Stimulated activated CD4-positive, alpha-beta T cell treated with anti-CD3 and anti-CD28 coated beads, Interleukin-1b, Interleukin-23, amount 100 ng/mL, for 1 hour (primary cell): ENCODE measurements at places on chromosomes 7 and 10.

DNA sequence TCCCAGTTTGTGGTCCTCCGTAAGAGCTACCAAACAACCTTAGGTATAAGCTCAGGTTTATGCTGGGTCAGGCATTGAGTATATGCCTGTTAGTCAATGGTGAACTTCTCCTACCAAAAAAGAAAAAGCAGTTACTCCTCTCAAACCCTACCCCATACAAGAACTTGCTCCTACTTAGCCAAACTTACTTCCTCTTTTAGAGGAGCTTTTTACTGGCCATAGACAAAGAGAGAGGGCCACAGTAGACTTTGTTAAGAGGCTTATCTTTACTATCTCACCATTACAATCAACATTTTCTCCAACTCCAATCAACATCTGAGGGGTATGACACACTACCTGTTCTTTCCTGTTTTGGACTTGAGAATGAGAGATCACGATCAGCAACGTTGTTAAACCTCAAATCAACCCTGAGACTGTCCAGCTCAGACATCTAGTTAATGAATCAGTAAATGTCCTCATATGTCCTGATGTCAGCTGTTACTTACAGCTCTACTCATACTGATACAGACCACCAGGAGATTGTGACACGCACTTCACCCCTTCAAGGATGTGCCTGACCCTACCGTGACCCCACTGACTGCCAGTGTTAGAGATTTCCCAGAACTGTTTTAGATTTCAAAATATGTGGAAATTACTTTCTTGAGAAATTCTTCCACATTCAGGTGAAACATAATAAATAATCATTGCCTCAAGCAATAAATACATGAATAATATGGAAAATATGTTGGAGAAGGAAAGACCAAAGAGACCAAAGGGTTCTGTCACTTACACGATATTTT lies 18.4 kb upstream of the CCDC71L start:
- no peak for DNase-seq

DNA sequence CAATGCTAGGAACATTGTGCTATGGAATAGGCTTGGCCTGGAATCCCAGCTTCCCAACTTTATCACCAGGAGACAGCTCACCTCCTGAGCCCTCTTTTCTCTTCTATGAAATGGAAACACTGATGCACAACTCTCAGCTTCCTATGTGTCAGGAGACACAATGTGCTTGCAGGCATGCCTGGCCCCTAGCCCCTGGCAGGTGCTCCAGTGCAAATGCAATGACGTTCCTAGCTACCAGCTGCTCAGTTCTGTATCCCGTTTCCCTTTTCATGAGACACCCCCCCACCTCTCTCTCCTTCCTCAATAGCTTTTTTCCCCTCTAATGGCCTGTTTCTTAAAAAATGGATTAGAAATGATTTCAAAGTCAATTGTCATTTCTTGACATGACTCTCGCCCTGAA lies 30.7 kb downstream of the HABP2 start:
- no peak for DNase-seq

GRCh38 chr7:23000597-23001360 lies 13.2 kb downstream of the HYCC1 start:
- no peak for DNase-seq

DNA sequence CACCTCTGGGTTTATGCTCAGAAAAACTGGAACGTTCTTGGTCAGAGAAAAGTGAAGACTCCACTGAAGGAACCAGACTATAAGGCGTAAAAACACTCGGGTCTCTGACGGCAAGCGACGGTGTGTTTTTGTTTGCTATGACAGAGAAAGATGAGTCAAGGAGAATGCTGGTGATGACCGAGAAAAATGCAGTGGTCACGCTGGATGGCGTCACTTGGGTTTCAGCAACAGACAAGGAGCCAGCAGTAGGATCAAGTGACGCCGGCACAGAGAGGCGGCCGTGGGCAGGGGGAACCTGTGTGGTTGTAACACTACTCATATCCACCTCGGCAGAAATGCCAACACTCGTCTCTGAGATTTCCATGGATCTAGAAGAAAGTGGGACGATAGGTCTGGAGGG lies 63.4 kb downstream of the KIAA1549 start:
- no peak for DNase-seq

- DNase-seq: no peak
Observed at GRCh38 chr10:52696232-52696631, 76.4 kb downstream of the MBL2 start.

GRCh38 chr7:45033931-45034290 lies 33.9 kb downstream of the CCM2 start:
- no peak for DNase-seq

DNA sequence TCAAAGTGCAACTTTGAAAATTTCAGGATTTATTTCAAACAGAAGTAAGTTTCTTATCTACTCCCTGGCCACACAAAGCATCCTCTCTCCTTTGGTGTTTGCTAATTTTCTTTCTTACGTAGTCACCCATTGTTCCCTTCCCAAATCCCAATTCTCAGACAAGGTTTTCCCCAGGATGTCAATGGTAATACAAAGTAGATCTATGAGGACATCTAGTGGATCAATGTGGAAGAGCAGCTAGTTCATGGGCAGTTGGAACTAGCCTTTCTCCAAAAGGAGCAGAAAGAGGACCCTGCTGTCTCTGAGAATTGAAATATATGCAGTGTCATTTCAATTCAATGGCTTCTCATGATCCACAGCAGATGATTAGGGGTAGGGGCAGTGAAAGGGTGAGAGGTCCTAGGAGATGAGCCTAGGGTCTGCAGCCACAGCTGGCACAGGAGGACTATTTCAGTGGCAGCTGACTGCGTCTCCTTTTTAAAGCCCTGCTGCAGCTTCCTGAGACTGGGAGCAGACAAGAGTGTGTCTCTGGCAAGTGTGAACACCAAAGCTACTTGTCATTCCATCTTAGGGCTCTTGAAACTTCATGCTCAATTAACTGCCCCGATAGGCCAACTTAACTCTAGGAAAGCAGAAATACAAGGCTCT lies 632.6 kb downstream of the KCNMA1 start:
- no peak for DNase-seq

DNA sequence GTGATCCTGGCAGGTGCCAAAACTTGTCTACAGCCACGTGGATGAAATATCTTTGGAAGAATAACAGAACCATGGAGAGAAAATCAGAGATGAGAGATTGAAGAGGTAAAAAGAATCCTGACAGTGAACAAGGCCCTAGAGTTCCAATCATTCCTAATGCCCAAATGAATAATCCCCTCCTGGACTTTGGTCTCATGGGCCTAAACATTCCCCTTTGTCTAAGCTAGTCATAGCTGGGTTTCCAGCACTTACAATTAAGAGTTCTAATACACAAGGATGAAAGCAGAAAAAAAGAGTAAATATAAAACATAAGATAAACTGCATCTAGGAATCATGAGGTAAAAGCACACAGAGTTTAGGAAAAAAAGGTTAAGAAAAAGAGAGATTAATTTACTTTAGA lies 40.2 kb downstream of the ARHGAP12 start:
- no peak for DNase-seq

- DNase-seq: no peak
Observed at GRCh38 chr7:87152897-87153641, 816 bp downstream of the DMTF1 start.

DNA sequence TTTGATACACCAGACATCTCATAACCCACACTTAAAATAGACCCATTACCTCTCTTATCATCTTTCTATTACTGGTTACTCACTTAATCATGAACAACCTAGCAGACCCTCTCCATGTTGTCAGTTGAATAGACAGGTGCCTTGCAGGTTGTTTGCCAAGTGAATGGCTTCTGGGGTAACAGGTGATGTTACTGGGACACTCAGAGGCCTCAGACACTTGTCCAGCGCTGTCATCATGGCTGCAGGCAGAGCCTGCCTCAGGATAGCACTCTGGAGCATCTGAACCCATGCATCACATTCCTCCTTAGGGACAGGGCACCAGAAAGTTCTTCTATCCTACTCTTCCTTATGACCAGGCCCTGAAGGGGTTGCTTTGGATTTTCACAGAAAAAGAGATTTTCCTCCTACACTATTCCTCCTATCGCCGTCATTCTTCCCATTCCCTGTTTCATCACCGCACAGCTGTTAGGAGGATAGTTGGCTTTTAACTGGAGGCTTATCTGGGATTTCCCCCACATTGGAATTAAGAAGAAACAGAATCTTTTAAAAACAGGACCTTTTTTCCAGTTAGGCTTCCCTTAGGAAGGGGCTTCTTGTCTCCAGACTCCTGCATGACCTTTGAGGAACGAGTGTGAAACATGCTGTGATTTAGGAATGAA lies 182.1 kb downstream of the VTI1A start:
- no peak for DNase-seq

GRCh38 chr7:129859183-129859582 lies 93.6 kb downstream of the UBE2H start:
- no peak for DNase-seq

DNA sequence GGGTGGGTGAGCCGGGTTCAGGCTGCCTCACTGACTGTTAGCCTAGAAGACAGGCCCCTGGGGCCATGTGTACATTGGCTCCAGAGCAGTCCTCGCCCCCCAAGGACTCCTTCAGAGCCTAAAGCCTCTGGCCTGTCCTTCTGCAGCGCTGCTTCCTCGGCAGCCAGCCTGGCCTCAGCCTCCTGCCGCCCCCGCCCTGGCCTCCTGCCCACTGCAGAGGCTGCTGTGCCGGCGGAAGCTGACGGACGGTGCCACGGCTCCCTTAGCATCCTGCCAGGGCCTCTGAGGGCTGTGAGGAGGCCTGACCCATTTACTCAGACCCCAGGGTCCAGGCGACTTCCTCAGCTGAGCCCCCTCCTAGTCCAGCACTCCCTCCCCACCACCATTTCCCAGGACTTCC lies 4.9 kb downstream of the SRRM3 start:
- no peak for DNase-seq

DNA sequence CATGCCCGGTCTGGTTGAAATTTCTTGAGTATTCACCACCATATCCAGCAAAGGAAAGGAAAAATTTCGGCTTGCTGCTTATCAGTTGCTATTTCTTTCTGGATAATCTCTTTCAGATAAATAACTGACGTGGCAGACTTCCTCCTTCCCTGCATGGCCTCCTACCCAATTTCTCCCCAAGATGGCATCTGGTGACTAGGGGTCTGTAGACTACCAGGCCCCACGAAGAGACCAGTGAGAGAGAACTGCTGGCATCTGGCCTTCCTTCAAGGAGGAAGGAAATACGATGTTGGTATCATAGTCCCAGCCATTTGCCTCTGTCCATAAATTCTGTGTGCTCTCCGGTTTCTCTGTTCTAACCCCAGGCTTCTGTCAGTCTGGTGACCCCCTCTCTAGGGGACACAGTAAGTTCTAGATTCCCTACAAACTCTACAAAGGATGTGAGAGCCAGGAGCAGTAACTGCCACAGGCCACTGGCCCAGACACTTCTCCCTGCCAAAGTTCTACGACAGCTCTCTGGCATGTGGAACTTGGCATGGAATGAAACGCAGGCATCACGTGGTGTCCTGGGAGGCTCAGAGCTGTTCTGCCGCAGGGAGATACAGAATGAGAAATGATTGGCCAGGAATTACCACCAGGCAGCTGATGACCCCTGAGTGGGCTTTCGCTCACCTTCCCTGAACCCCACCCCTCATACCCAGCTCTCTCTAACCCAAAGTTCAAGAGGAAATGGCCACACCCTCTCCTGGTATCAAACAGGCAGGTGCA lies 30.0 kb upstream of the MSRB2 start:
- DNase-seq: no peak

DNA sequence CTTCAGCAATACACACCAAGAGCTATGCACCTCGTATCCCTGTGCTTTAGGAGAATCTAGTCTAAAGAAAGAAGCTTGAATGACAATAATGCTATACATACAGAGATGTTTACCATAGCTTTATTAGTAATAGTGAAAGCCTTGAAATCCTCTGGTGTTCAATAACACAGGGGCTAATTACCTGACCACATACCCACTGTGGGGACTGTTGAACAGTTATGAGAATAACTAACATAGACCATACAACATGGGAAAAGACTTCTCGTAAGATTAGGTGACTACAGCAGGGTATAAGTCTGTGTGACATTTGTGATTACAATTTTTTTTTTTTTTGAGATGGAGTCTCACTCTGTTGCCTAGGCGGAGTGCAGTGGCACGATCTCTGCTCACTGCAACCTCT lies 111.0 kb downstream of the SORBS1 start:
- DNase-seq: no peak

DNA sequence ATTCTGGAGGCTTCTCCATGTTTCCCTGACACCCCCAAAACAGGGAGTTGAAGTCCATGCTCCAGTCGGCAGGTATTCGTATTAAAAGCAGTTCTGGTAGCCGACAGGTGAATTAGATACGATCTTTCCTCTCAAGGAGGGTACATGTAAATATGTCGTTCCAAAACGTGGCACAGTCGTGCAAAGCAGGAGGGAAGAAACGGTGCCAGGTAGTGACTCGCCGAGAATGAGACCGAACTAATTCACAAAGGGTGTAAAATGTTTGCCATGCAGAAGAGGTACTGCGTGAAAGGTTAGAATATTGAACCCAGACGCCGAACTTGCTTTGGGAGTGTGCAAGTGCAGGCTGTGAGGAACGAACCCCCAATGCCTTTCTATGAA lies 483 bp downstream of the EDRF1 start:
- no peak for DNase-seq

DNA sequence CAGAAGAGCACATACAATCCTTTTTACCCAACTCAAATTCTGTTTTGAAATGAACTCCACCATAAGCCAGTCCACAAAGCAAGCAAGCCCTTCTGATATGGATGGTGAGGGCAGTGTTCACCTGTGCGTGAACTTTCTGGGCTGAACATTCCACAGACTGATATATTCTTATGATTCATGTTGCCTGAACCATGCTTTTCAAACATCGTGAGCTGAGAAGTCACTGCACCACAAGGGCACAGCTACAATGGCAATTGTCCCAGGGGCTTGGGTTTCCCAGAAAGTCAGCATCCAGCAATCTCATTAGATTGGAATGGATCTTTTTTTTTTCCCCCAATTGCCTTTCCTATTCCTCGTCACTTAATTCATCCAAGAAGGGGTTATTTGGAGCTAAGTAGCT lies 86.9 kb upstream of the ZNF438 start:
- no peak for DNase-seq

GRCh38 chr7:140402178-140402835 lies 1.6 kb upstream of the RAB19 start:
- DNase-seq: no peak

DNA sequence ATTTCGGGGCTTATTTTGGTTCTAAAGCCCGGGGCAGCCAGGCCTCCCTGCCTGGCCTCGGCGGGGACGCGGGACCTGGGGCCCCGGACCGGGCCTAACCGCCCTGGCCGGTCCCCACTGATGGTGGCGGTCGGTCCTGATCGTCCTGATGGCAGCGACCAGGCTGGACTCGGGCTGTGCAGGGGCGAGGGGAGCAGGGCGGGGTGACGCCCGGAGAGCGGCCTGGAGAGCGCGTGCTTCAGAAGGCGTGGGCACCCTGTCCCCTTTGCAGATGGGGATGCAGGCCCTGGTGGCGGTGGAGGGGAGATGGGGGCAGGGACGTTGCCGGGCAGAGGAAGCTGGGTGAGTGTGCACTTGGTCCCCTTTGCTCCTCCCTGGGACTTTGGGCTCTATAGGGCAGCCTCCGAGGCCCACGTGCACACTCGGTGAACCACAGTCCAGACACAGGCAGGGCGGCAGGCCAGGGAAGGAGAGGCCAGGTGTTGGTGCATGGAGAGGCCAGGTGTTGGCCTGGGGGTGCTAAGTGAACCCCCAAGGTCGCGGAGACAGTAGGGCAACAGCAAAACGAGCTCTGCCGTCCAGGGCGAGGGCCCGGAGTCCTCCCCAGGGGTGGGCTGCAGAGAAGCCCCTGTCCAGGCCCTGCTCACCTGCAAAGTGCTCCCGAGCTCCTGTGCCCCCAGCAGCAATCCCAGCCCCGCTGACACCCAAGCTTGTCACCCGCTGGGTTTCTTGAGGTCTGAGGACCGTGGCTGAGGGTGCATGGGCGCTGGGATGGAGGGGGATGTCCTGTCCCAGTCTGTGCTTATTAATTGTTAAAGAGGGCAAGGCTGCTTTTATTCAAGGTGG lies 42.4 kb upstream of the FAM20C start:
- no peak for DNase-seq

- DNase-seq: no peak
Observed at GRCh38 chr10:132610071-132610701, 72.6 kb downstream of the INPP5A start.
